Sigmoid colon (tissue), 7 donors: ENCODE measurements at places on chromosomes 7 and 10. TPM values are rescaled to one million over a fixed set of nuclear protein-coding genes. Genes with fewer than 3 reads are reported as not detected.

Gene TMEM243
- polyA plus RNA-seq, result 10.6 TPM

- DNase-seq, result no peak
Observed at GRCh38 chr10:71393841-71394475, 2.8 kb upstream of the CDH23 start.

- no peak for DNase-seq
Observed at GRCh38 chr7:100887516-100888290, 1.8 kb downstream of the UFSP1 start.

DNA sequence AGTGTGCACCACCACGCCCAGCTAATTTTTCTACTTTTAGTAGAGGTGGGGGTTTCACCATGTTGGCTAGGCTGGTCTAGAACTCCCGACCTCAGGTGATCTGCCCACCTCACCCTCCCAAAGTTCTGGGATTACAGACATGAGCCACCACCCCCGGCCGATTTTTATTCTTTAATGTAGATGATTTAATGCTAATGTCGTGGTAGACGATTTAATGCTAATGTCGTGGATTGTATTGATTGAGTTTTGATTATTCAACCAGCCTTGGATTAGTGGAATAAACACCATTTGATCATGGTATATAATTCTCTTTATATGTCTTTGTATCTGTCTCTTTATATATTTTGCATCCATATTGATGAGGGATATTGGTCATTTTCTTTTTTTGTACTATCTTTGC lies 52.6 kb downstream of the OGDH start:
- no peak for DNase-seq

- DNase-seq, result no peak
Observed at GRCh38 chr7:107495516-107495915, 25.7 kb downstream of the GPR22 start.

GRCh38 chr7:40405991-40406390 lies 271.2 kb downstream of the SUGCT start:
- DNase-seq, result no peak

DNA sequence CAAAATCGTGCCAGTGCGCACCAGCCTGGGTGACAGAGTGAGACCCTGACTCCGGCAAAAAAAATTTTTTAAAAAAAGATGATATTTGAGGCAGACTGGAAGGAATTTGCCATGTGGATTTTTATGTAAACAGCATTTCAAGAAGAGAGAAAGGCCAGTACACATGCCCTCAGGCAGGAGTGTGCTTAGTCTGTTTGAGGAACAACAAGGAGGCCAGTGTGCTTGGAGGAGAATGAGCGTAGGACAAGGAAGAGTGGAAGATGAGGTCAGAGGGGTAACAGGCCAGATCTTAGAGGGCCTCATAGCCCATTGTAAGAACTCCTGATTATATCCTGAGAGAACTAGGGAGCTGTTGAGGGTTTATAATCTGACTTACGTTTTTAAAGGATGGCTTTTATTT lies 17.2 kb upstream of the STRIP2 start:
- DNase-seq, result no peak

DNA sequence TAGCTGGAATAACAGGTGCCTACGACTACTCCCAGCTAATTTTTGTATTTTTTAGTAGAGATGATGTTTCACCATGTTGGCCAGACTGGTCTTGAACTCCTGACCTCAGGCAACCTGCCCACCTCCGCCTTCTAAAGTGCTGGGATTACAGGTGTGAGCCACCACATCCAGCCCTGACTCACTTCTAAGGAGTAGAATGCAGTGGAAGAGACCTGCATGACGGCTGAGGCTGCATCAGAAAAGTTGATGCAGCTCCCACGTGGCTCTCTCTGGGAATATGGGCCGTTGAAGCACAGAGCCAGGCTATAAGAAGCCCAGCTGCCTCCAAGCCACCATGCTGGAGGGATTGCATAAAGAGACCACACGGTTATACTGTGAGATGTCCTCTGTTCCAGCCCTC lies 21.6 kb upstream of the ASL start:
- DNase-seq, result no peak

Gene CUZD1
- 0.54 TPM for polyA plus RNA-seq

Gene RARRES2
- polyA plus RNA-seq, result 28.9 TPM

- DNase-seq, result no peak
Observed at GRCh38 chr7:135262623-135263320, 29.1 kb downstream of the STRA8 start.

Gene OR2A7
- polyA plus RNA-seq, result 0.60 TPM

GRCh38 chr7:75591467-75592255 lies 99.5 kb downstream of the SPDYE5 start:
- DNase-seq, result no peak

- no peak for DNase-seq
Observed at GRCh38 chr10:49744924-49745605, 17.1 kb downstream of the OGDHL start.

Gene MAT1A
- not detected for polyA plus RNA-seq

DNA sequence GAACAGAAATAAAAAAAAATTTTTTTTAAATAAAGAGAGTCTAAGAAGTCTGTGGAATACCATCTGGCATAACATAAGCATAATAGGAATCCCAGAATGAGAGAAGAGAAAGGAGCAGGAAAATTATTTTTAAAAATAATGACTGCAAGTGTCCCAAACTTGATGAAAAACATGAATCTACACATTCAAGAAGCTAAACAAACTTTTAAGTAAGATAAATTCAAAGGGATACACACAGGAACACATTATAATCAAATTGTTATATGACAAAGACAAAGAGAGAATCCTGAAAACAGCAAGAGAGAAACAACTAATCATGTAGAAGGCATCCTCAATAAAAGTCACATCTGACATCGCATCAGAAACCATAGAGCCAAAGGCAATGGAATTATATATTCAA lies 30.9 kb downstream of the SMURF1 start:
- DNase-seq, result no peak

Gene LIPK
- not detected for polyA plus RNA-seq

GRCh38 chr10:73537288-73537687 lies 41.5 kb upstream of the PPP3CB start:
- no peak for DNase-seq
